ENCODE measurements at places on chromosomes 12 and 14.

GRCh38 chr14:87199381-87199780, 793.6 kb downstream of the GALC start:
- no peak for DNase-seq

- no peak for DNase-seq
Observed at GRCh38 chr14:38882533-38882932, 220.5 kb downstream of the SEC23A start.

GRCh38 chr14:90295870-90296516, 35.7 kb downstream of the NRDE2 start:
- DNase-seq: no peak

DNA sequence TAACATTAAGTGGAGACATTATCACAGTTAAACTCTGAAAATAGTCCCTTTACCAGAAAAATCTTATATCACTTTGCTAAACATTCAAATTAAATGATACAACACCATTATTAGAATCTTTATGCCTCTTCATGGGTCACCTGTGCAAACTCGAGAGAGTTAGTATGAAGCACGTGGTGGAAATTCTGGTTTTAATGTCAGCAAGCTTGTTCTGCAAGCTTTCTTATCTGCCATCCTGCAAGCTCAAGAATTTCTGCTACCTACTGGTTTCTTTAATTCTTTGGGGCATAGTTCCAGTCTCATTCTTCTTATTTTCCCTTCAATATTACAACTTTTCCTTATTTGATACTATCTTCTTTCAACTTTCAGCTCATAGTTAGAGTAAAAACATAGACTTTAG, 868 bp downstream of the CATSPERB start:
- DNase-seq: no peak

DNA sequence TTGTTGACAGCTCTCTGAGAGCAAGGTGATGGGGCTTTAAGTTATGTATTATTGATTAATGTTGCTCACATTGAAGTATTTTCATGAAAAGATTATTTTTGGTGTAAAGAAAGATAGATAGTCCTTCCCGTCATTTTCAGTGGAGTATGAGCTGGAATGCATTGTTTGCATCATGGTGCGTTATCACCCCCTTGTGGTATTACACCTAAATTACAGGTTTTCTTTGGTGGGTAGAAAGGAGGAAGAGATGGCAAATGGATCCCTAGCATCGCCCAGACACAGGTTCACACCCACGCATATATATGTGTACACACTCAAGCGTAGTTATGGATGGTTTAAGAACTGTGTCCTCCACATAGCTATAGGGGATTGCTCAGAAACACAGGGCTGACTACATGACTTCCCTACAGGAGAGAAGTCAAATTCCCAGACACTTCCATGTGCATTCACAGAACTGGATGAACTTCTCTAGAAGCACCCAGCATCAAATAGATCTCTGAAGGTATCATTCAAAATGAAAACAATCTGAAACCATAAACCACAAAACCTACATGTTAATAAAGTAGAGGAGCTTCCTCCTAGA, 14.4 kb upstream of the SERPINA10 start:
- peak; percentile 1 for DNase-seq

DNA sequence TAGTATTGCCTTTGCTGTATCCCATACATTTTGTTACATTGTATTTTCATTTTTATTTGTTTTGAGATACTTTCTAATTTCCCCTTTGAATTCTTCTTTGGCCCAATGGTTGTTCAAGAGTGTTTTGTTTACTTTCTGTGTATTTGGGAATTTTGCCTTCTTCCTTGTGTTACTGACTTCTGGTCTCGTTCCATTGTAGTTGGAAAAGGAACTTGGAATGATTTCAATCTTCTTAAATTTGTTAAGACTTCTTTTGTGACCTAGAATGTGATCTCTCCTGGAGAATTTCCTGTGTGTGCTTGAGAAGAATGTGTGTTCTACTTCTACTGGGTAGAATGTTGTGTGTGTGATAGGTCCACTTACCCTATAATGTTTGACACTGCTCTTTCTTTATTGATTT, 304.4 kb upstream of the RTL1 start:
- DNase-seq: peak; percentile 27

- DNase-seq: no peak
Observed at GRCh38 chr12:77488041-77488620, 342.6 kb upstream of the NAV3 start.

GRCh38 chr12:116697305-116697704, 40.6 kb downstream of the SPRING1 start:
- DNase-seq: peak; percentile 11

- no peak for DNase-seq
Observed at GRCh38 chr12:79769189-79769859, 78.6 kb upstream of the PAWR start.

GRCh38 chr12:13114251-13115052, 11.0 kb upstream of the GSG1 start:
- DNase-seq: no peak

DNA sequence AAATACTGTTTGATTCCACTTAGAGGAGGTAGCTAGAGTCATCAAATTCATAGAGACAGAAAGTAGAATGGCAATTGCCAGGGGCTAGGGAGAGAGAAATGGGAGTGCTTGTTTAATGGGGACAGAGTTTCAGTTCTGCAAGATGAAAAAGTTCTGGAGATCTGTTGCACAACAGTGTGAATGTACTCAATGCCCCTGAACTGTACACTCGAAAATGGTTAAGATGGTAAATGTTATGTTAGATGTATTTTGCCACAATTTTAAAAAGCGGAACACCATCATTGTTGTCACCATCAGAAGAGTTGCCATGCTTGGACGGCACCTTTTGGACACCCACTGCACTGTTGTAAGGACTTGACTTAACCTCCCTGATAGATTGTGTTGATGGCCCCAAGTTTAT, 106.9 kb downstream of the SCARB1 start:
- no peak for DNase-seq

Measured in LNCaP clone FGC (cell line).